ENCODE measurements at places on chromosomes 2 and 18.

DNA sequence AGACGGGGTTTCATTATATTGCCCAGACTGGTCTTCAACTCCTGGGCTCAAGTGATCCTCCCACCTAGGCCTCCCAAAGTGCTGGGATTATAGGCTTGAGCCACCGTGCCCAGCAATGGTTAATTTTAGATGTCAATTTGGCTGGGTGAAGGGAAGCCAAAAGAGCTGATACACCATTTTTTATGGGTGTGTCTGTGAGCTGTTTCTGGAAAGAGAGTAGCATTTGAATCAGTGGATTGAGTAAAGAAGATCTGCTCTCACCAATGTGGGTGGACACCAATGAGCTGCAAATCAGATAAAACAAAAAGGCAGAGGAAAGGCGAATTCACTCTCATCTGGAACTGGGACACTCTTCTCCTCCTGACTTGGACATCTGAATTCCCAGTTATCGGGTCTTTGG lies 16.1 kb upstream of the TAF4B start:
- no peak for DNase-seq

DNA sequence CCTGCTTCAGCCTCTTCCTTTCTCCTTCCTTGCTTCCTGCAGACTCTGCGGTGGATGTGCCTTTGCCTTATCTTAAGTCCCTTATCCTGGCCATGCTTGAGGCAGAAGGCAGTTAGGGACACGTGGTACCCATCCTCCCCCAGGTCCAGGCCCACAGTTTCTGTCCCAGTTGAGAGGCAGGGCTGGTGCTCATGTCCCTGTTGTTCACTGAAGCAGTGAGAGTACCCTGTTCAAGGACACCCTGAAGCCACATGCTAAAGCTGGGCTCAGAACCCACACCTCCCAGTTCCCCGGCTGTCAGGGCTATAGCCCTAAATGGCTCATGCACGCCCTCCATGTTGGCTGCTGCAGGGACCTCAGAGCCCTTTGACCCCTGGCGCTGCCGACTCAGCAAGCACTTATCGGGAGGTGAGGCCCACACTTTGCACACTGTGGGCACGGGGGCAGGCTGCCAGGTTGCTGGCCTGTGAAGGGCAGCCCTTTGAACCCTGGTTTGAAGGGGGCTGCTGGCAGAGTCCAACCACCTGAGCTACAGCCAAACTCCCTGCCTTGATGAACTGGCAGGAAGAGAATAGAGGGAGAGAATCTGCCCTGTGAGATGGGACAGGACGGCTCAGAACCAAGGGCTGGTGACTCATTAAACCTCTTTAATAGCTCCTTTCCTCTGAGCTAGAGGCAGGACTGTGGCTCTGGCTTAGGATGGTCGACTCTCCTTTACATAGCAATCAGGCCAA lies 6.3 kb downstream of the KHK start:
- no peak for DNase-seq

DNA sequence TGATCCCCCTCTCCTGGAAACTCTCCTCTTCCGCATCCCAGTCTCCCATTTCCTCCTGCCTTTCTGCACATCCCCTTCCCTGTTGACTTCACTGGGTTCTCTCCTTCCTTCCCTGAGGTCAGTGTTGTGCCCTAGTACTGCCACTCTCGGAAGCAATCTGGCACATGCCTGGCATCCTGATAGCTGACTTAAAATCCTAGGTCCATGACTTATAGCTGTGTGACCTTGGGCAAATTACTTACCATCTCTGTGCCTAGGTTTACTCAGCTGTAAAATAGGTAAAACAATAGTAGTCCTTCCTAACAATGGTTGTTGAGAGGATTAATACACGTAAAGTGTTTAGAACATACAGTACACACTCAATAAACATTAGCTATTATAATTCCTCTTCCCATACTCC lies 9.3 kb downstream of the EVA1A start:
- DNase-seq = no peak

- no peak for DNase-seq
Observed at GRCh38 chr2:23486684-23487075, 101.7 kb downstream of the KLHL29 start.

GRCh38 chr18:58117786-58118403 lies 73.9 kb downstream of the NEDD4L start:
- DNase-seq = peak; percentile 85

DNA sequence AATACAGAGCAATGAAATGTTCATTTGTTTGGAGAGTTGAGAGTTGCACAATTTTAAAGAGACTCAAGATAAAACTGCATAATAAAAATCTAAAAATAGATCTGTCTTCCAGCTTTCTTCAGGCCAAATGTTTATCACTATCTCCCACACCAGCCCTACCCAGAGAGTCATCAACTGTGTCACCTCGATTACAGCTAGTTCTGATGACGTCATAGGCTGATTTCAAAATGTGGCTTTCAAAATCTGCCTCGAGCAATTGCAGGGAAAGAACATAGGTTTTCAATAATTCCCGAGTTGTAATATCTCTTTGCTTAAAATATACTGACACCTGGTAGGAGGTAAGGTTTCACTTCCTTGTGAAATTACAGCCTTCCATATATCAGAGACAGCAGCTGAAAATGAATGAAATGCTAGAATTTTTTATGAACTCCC lies 677.6 kb upstream of the ID2 start:
- peak; percentile 80 for DNase-seq

DNA sequence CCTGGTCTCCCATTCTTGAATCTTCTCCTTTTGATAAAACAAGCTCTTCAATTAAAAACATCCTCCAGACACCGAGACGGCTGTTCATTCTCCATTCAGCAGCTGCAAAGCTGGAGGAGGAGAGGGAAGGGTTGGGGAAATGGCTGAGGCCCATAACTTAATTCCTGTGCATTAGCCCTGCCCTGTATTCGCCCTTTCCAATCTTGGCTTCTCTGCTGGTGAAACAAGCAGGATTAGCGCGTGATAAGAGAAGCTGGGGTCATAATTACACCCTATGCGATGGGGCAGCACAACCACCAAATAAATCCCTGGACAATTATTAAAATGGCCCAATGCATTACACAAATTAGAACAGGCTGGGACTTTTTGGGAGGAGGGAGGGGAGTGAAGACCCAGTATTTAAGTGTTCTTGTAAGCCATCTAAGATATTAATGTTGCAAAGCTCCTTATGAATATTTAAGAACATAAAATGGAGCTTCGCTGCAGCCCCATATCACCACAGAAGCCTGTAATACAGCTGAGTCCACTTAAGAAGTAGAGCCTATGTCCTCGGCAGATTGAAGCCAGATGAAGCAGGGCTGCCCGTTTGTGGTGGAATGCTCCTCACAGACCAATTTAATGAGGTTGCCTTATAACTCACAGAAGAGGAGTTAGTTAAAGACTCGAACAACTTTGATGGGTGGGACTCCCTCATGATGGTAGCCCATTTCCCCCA lies 176.6 kb upstream of the SKOR2 start:
- no peak for DNase-seq

GRCh38 chr2:14975381-14975780 lies 342.9 kb downstream of the LRATD1 start:
- no peak for DNase-seq

Data from skeletal muscle cell (primary cell).